Stimulated activated CD4-positive, alpha-beta T cell treated with anti-CD3 and anti-CD28 coated beads, Interleukin-15, amount 100 ng/mL, for 48 hours (primary cell): ENCODE measurements at places on chromosomes 1 and 21.

DNA sequence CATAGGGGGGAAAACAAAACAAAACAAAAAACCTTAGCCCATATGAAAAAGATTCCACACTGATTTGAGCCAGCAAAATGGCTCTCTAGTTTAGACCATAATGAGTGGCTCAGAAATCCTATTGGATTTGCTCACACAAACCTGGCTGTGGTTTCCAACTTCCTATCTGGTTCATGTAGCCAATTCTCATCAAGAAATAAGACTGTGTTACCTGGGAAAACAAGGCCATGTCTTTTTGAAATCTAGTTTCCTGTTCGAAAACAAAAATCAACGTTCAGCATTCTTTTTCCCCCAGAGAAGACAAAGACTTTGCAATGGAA, 69.2 kb downstream of the TBX15 start:
- no peak for DNase-seq

DNA sequence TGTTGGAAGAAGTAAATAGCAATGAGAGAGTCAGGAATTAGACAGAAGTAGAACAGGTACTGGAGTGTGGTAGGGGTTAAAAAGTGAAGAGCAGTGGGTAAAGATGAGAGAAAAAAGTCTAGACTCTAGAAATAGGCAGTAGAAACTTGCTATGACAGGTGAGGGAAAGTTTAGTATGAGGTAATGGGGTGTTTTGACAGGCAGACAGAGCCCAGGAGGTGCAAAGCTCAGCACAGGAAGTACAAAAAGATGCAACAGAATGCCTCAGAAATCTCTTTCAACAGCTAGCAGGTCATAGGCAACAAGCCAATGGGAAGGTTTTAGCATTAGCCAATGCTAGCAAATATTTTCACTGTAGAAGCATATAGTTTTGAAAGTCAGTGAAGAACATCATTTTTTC, 319.1 kb upstream of the SGIP1 start:
- no peak for DNase-seq

- no peak for DNase-seq
Measured at GRCh38 chr1:14851760-14852159, 253.3 kb downstream of the KAZN start.

DNA sequence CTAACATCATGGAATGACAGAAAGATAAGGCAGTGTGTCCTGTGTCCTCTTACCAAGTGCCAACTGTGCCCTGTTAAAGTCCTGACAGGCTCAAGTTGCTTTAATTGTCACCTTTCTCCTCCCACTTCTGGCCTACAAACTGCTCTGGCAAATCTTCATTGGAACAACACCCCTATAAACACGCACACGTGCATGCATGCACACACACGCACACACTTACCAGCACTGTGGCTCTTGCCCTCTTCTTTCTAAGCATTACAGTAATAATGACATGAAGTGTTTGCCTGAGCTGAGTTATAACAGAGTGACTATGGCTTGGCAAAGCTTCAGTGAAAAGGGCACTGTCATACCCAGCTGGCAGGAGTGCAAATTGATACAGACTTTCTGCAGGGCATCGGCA, 82.3 kb upstream of the SYT6 start:
- no peak for DNase-seq

- DNase-seq = no peak
Measured at GRCh38 chr21:45788637-45789506, 145.3 kb downstream of the PCBP3 start.

DNA sequence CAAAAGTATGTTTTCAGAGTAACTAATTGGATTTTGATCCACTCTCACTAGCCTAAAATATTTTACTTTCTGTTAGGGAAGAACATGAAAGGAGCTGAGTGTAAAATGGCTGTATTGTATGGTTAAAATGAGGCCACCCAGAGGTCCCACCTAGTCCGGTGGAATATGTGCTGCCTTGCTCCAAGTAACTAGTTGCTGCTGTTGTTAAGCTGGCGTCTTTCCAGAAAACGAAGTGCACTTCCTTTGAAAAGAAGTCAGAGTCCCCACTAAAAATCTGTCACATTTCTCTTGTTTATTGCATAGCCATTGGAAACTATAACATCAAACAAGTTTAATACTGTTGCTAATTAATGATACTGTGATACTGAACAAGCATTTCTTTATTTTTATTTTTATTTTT, 3.2 kb downstream of the SLC25A33 start:
- DNase-seq = no peak

DNA sequence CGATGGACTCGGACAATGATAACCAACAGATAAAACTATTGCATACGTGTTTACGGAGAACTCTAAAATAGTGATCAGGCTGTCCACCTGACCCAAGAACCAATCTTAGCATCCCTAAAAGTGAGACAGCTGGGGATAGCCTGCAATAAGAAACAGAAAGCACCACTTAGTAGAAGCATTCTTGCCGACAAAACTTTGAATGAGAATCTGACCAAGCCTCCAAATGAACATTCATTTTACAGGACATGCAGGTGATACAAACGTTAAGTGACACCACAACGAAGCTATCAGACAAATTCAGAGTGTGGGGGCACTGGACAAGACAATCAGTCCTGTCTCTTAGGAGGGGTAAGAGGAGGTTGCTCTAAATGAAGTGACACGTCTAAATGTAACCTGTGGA, 1.2 kb downstream of the PSMG1 start:
- no peak for DNase-seq

- no peak for DNase-seq
Measured at GRCh38 chr1:40661678-40662077, 3.8 kb downstream of the RIMS3 start.

- no peak for DNase-seq
Measured at GRCh38 chr21:17334484-17334883, 178.4 kb upstream of the CXADR start.

GRCh38 chr1:46044116-46044515, 88.3 kb downstream of the PIK3R3 start:
- DNase-seq = no peak

- DNase-seq = no peak
Measured at GRCh38 chr1:8540261-8540941, 222.5 kb downstream of the SLC45A1 start.

GRCh38 chr1:5297180-5297885, 642.9 kb downstream of the AJAP1 start:
- DNase-seq = no peak

- DNase-seq = no peak
Measured at GRCh38 chr21:43864313-43864961, 586 bp upstream of the AGPAT3 start.
